ENCODE measurements at places on chromosomes 5 and 9.

- DNase-seq = no peak
- no peaks in the 10 kb centered on the region for H3K36me3 ChIP-seq
- no peak overlapping the region for H3K27ac ChIP-seq
- H3K27me3 ChIP-seq = peaks cover 3% of the 10 kb centered on the region
Observed at GRCh38 chr9:91803151-91803940, 146.7 kb downstream of the ROR2 start.

- H3K36me3 ChIP-seq = no peaks in the 10 kb centered on the region
- no peaks in the 10 kb centered on the region for H3K27me3 ChIP-seq
- H3K4me3 ChIP-seq = no peak overlapping the region
- no peak for DNase-seq
- H3K4me1 ChIP-seq = no peaks in the 10 kb centered on the region
- no peak overlapping the region for H3K27ac ChIP-seq
Observed at GRCh38 chr5:67619235-67619634, 422.6 kb upstream of the CD180 start.

DNA sequence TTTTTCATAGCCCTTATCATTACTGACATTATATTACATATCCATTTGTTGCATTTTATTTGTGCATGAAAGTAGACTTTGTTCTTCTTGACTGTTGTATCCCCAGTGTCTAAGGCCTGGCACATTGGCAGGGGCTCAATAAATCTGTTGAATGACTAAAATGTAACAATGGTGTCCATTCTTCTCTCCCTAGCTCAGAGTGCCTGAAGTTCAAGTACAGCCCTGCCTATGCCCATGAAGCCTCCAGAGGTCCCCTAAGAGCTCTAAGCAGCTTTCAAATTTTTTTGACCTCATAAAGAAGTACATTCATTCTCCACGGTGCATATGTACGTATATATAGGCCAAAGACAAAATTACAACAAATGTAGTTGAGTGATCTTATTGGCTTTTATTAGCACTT lies 4.2 kb upstream of the BSPRY start:
- no peak overlapping the region for H3K4me3 ChIP-seq
- peaks cover 3% of the 10 kb centered on the region for H3K27me3 ChIP-seq
- peaks cover 58% of the 10 kb centered on the region for H3K4me1 ChIP-seq
- no peak overlapping the region for H3K27ac ChIP-seq

DNA sequence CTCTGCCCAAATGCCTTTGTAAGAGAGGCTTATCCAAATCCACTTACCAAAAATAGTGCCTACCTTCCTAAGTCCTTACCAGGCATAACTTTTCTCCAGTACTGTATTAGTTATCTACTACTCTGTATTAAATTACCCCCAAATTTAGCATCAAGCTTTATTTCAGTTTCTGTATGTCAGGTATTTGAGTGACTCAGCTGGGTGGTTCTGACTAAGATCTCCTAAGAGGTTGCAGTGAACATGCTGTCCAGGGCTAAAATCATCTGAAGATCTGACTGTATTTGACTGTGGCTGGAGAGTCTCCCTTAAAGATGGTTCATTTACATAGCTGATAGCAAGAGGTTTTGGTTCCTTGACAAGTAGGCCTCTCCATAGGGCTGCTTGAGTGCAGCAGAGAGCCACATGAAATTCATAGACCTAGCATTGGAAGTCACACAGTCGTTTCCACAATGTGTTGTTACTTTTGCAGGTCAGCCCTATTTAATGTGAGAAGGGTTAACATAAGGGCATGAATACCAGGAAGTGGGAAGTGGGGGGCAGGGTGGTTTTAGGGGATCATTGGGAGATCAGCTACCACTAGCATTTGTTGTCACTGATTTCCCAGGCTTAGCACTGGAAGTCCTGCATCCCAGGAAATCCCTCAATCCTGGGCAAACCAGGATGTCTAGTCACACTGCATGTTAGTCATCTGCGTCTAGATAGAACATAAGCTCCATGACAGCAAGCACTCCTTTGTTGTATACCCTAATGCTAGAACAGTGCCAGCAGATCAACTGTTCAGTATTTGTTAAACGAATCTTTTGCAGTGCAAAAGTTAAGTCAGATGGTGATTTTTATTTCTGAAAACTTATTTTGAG lies 2.0 kb upstream of the ZNF622 start:
- H3K4me1 ChIP-seq = peaks cover 54% of the 10 kb centered on the region
- peaks cover 38% of the 10 kb centered on the region for H3K36me3 ChIP-seq
- H3K4me3 ChIP-seq = peak overlapping the region; percentile 97
- peak; percentile 5 for DNase-seq
- H3K27ac ChIP-seq = peak overlapping the region; percentile 93

DNA sequence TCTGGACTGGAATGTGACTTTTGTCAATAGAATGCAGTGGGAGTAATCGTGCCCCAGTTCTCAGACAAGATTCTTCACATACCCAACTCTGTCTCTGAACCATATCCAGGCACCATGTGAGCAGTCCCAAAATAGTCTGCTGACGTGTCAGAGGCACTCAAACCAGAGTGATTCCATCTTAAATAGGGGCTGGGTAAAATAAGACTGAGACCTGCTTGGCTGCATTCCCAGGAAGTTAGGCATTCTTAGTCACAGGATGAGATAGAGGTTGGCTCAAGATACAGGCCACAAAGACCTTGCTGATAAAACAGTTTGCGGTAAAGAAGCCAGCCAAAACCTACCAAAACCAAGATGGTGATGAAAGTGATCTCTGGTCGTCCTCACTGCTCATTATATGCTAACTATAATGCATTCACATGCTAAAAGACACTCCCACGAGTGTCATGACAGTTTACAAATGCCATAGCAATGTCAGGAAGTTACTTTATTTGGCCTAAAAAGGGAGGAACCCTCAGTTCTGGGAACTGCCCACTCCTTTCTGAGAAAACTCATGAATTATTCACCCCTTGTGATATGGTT lies 16.9 kb upstream of the PLCXD3 start:
- H3K4me3 ChIP-seq = no peak overlapping the region
- H3K36me3 ChIP-seq = no peaks in the 10 kb centered on the region
- H3K27me3 ChIP-seq = no peaks in the 10 kb centered on the region
- no peak overlapping the region for H3K27ac ChIP-seq

GRCh38 chr9:129677456-129677855 lies 12.0 kb downstream of the PRRX2 start:
- H3K27ac ChIP-seq = no peak overlapping the region
- peaks cover 17% of the 10 kb centered on the region for H3K27me3 ChIP-seq
- no peak for DNase-seq
- no peak overlapping the region for H3K4me3 ChIP-seq
- H3K36me3 ChIP-seq = no peaks in the 10 kb centered on the region

DNA sequence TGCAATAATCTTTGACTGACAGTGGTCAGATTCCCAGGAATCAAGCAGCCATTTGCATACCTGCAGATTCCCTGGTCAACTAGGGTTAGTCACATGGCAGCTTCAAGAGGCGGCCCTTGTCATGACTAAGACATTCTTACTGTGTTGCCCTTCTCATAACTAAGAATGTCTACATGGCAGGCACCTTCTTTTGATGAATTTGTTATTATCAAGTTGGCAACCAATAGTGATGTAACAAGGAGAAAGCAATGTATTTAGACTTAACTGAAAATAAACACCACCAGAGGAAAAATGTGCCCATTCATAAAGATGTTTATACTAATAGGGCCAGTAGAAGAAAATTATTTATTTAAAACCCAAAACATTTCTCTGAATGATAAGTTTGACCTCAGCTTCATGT lies 215.6 kb downstream of the TLE1 start:
- no peak overlapping the region for H3K27ac ChIP-seq
- H3K4me3 ChIP-seq = no peak overlapping the region
- H3K36me3 ChIP-seq = no peaks in the 10 kb centered on the region
- no peaks in the 10 kb centered on the region for H3K27me3 ChIP-seq
- no peak for DNase-seq

GRCh38 chr5:119338326-119338946 lies 17.4 kb upstream of the TNFAIP8 start:
- H3K4me1 ChIP-seq = peaks cover 88% of the 10 kb centered on the region
- peak overlapping the region; percentile 97 for H3K27ac ChIP-seq
- H3K36me3 ChIP-seq = peaks cover 39% of the 10 kb centered on the region
- H3K4me3 ChIP-seq = peak overlapping the region; percentile 5
- H3K27me3 ChIP-seq = no peaks in the 10 kb centered on the region
- DNase-seq = no peak

GRCh38 chr5:179401-179800 lies 11.9 kb upstream of the LRRC14B start:
- no peaks in the 10 kb centered on the region for H3K4me1 ChIP-seq
- H3K36me3 ChIP-seq = no peaks in the 10 kb centered on the region
- no peak for DNase-seq
- H3K27ac ChIP-seq = no peak overlapping the region
- H3K4me3 ChIP-seq = no peak overlapping the region

DNA sequence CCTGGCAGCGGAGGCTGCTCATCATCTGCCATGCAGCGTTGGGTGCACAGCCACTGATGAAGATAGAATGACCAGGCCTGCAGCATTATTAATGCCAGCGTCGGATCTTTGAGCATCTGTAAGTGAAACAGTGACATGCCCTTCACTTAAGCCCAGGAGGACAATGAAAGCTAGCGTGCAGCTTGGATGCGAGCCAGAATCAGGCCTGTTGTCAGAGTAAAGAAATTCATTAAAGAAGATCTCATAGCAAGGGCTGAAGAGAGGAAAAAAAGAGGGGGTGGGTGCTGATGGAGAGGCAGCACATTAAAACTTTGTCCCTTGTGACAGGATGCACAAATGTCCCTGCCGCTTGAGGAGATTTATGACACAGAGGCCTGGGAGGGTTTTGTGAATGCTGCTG lies 186.1 kb upstream of the MAST4 start:
- peaks cover 11% of the 10 kb centered on the region for H3K27me3 ChIP-seq
- no peak overlapping the region for H3K27ac ChIP-seq
- no peak for DNase-seq
- no peaks in the 10 kb centered on the region for H3K36me3 ChIP-seq
- H3K4me3 ChIP-seq = no peak overlapping the region

DNA sequence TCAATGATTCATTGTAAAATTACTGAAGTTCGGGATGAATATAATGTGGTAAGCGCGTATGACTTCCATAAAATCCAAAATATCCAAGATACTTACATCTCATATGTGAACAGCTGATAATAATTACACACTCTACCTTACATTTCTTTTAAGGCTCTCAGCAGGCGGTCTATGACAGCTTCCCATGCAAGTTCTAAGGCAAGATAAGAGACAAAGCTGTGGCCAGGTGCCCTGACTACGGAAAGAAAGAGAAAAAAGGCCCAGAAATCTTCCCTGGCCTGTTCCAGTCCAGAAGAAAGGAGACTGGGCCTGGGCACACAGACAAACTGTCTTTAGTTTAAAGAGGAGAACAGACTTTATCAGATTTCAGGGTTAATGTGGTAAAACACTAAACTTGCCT lies 69.1 kb downstream of the ARSB start:
- H3K27ac ChIP-seq = no peak overlapping the region
- H3K4me1 ChIP-seq = peaks cover 5% of the 10 kb centered on the region
- H3K4me3 ChIP-seq = no peak overlapping the region

DNA sequence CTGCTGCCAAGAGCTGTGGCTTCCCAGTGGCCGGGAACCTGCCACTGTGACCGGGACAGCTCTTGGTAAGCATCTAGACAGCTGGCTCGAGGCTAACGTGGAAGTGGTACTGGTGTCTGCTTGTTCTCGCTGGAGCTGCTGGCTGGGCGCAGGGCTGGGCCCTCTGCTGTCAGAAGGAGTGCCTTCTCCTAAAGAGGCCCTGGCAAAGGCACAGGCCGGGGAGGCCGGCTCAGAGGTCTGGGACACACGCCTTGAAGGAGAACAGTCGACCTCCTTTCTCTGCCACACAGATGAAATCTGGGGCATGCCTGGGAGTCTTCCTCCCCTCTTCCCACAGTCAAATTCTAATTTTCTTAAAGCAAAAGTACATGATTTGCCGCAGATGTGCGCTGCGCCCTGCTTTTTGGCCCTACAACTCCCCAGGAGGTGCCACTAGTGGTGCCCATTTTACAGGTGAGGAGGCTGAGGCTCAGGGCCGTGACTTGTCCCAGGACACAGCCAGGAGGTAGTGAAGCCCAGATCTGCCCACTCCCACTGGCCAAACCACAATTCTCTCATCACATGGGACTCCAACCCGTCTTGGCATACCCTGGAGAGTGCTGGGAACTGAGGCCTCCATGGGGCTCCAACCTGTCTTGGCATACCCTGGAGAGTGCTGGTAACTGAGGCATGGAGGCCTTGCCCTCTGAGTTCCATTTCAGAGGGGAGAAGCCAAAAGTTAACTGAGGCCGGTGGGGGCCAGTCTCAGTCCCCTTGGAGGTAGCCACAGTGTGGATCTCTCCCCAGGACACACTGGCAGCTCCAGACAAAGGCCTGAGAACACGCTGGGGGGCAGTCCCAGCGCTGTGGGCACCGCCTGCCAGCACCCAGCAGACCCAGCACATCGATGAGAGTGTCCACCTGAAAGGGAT lies 12.0 kb upstream of the RXRA start:
- H3K36me3 ChIP-seq = no peaks in the 10 kb centered on the region
- H3K4me3 ChIP-seq = no peak overlapping the region
- no peaks in the 10 kb centered on the region for H3K4me1 ChIP-seq
- peaks cover 7% of the 10 kb centered on the region for H3K27me3 ChIP-seq
- no peak overlapping the region for H3K27ac ChIP-seq

GRCh38 chr5:140565780-140566095 lies 1.1 kb downstream of the SLC35A4 start:
- no peaks in the 10 kb centered on the region for H3K27me3 ChIP-seq
- H3K4me1 ChIP-seq = peaks cover 46% of the 10 kb centered on the region

DNA sequence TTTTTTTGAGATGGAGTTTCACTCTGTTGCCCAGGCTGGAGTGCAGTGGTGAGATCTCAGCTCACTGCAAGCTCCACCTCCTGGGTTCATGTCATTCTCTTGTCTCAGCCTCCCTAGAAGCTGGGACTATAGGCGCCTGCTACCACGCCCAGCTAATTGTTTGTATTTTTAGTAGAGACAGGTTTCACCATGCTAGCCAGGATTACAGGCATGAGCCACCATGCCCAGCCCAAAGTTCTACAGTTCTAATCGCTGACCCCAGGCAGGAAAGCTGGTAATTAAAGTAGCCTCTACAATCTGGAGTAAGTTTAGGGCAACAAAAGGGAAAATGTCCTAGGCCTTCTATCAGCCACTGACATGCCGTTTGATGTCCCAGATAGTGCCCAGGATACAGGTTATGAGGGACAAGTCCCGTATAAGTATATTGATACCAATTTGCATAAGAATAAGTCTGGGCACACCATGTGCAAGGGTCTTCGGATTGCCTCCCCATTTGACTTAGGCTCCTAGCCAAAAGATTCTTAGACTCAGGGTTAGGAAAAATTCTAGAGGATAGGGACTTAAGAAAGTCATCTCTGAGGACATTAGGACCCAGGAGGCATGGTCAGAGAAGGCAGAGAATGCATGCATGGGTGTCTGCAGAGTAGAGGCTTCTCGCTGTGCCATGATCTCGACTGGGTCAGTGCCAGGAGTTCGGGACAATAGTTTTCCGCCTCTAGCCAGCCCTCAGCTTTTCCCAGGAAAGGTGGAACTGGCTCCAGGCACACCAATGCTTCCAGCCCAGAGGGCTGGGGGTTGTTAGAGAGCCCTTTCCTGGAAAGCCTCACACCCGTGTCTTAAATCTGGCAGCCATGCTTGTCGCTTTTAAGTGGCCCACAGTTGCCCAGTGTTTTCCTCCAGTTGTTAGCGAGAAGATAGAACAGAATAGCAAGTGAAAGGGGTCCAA lies 1111.1 kb downstream of the TAF11L14 start:
- H3K4me3 ChIP-seq = peak overlapping the region; percentile 90
- H3K4me1 ChIP-seq = peaks cover 51% of the 10 kb centered on the region
- peaks cover 32% of the 10 kb centered on the region for H3K36me3 ChIP-seq
- no peaks in the 10 kb centered on the region for H3K27me3 ChIP-seq
